ENCODE measurements at places on chromosomes 7 and 10. TPM values are rescaled to one million over a fixed set of nuclear protein-coding genes. Genes with fewer than 3 reads are reported as not detected.

Gene NYAP1
- 0.66 TPM for total RNA-seq

DNA sequence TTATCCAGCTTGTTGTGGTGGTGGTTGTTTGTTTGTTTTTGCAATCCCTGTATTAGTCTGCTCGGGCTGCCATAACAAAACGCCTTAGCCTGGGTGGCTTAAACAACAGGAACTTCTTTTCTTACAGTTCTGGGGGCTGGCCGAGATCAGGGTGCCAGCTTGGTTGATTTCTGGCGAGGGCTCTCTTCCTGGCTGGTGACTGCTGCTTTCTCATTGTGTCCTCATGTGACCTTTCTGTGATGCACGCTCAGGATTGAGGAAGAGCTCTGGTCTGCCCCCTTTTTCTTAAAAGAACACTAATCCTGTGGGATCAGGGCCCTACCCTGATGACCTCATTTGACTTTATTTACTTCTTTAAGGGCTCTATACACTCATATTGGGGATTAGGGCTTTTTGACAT, 107.1 kb upstream of the NRP1 start:
- no peaks in the 10 kb centered on the region for H3K27me3 ChIP-seq
- no peaks in the 10 kb centered on the region for H3K36me3 ChIP-seq
- no peak for DNase-seq
- no peak overlapping the region for H3K27ac ChIP-seq
- no peak overlapping the region for H3K4me3 ChIP-seq

Gene DNTT
- total RNA-seq = not detected

DNA sequence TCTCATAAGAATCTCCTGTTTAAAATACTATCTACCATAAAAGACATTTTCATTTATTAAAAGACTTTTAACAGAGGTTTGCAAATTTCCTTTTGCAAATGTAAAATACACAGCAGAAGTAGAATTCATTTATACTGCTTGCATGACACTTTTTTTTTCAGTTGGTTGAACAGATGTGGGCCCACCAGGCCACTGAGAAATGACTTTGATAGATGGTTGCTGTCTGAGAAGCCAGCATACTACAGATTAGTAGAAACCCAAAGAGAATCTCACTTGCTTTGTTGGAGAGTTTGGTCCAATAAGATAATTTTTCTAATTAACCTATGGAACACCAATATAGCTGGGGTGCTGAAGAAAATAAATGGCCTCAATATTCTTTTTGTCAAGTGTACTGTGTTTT, 66.3 kb downstream of the PHF14 start:
- H3K27ac ChIP-seq = no peak overlapping the region
- H3K27me3 ChIP-seq = no peaks in the 10 kb centered on the region
- H3K4me1 ChIP-seq = no peaks in the 10 kb centered on the region
- DNase-seq = no peak
- H3K36me3 ChIP-seq = peaks cover 41% of the 10 kb centered on the region
- H3K4me3 ChIP-seq = no peak overlapping the region

- peaks cover 8% of the 10 kb centered on the region for H3K27me3 ChIP-seq
- H3K27ac ChIP-seq = no peak overlapping the region
- no peak overlapping the region for H3K4me3 ChIP-seq
- peaks cover 21% of the 10 kb centered on the region for H3K36me3 ChIP-seq
Measured at GRCh38 chr10:7811000-7811399, 7.3 kb upstream of the TAF3 start.

- no peaks in the 10 kb centered on the region for H3K4me1 ChIP-seq
- no peaks in the 10 kb centered on the region for H3K36me3 ChIP-seq
- DNase-seq = no peak
- no peak overlapping the region for H3K27ac ChIP-seq
Measured at GRCh38 chr10:70901276-70901878, 13.0 kb upstream of the PCBD1 start.

Gene MYPN
- not detected for total RNA-seq
